ENCODE measurements at places on chromosomes 6 and 20.

GRCh38 chr6:127554435-127555006 lies 22.5 kb upstream of the C6orf58 start:
- peak; percentile 30 for DNase-seq

DNA sequence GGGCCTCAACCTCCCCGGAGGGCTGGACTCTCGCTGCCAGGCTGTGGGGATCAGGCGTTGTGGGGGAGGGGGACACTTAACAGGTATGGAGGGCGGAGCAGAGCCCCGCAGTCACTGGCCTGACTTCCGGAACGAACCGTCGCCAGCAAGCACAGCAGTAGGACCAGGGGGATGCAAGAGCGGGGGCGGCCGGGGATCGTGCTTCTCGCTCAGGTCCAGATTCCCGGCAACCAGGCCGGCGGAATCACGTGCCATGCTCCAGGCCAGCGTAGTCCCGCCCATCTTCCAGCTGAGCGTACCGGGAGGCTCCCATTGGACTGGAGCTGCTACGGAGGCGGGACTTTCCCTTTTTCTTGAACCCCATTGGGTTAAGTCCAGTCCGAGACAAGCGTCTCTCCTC lies 10.0 kb upstream of the POU5F1 start:
- DNase-seq, result peak; percentile 84

GRCh38 chr6:170542031-170542719 lies 10.9 kb downstream of the PSMB1 start:
- no peak for DNase-seq

DNA sequence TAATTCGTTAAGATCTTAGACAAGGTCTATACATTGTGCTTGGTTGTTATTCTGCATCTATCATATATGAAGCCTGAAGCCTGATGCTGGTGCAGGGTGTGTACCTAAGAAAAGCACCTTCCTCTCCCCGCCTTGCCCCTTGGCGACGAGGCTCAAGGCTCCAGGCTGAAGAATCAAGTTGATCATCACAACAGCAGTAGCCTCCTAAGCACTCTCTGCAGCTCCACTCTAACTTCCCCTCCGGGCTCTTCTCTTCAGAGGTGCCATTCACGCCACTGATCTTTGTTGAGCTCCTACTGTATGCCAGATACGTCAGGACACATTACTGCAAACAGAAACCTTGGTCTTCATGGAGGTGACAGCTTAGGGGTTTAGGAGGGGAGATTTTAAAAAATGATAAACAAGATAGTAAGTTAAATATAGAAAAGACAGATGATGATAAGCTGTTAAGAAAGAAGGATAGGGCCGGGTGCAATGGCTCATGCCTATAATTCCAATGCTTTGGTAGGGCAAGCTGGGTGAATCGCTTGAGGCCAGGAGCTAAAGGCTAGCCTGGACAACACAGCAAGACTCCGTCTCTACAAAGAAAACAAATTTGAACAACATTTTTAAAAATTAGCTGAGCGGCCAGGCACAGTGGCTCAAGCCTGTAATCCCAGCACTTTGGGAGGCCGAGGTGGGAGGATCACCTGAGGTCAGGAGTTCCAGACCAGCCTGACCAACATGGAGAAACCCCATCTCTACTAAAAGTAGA lies 38.4 kb upstream of the ZNF217 start:
- no peak for DNase-seq

DNA sequence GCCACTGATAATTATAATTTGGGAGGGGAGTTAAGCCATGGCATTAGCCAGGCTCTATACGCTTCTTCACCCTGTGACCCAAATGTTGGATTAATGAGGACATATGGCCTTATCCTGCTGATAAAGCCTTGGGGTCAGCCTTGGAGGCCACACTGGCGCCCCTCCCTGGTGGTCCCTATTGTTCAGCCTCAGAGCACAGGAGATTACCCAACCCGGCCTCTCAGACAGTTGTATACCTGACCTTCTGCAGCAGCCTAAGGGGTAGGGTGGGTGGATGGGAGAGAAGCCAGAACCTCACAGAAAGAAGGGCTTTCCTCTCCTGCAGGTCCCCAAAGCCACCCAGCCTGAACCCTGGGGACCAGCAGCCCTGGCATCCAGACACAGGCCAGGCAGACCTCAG lies 76.8 kb downstream of the LINC00237 start:
- DNase-seq, result no peak

- DNase-seq, result no peak
Measured at GRCh38 chr6:34370361-34370760, 22.1 kb downstream of the NUDT3 start.

GRCh38 chr20:25859649-25860530 lies 163.2 kb upstream of the ZNF337 start:
- DNase-seq, result peak; percentile 75

DNA sequence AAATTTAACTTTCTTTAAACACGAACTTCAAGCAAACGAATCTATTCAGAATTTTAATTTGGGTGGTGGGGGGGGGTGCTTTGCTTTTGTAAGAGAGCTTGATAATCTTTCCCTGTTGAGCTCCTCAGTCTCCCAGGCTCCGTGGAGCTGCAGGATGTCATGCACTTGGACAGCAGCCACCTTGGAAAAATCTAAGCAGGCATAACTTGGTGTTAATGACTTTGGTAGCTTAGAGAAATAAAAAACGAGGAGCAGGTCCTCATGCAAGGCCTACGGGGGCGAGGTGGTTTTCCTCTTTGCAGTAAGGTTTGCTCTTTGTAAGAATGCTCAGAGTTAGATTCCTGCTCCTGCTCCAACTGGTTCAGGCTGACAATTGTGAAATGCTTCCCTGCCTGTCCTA lies 102.3 kb downstream of the EDN1 start:
- no peak for DNase-seq

GRCh38 chr20:54651252-54651651 lies 175.9 kb downstream of the DOK5 start:
- no peak for DNase-seq

- no peak for DNase-seq
Measured at GRCh38 chr20:45283551-45284057, 23.0 kb upstream of the RBPJL start.

GRCh38 chr6:44630125-44631028 lies 242.9 kb downstream of the CDC5L start:
- DNase-seq, result peak; percentile 53

DNA sequence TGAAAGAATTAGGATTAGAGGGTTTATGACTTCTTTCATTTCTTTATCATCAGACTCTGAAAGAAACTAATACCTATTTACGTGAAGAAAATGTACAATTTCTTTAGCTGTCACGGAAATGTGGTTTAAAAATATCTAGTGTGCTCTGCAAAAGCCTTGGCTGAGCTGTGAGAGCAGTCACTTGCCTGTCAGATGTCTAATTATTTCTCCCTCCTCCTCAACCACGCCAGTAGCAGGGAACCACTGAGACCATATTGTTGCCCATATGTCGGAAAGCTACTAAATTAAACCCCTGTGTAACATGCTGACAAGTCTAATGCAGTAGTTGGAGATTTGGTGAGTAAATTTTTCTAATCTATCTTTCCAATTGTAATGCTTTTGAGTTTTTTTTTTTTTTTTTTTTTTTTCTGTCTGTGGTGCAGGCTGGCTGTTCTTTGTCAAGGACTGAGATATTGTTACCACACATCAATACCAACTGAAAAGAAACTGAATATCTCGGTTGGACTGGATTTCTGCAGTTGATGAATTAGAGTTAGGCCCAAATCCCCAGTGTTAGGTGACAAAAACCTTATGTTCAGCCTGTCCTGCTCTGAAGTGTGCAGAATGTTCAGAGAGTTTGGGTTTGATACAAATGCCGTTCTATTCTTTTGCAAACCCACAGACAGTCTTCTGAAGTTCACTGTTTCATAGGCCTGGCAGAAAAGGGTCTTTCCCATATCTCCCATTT lies 302.9 kb upstream of the SYNCRIP start:
- no peak for DNase-seq

DNA sequence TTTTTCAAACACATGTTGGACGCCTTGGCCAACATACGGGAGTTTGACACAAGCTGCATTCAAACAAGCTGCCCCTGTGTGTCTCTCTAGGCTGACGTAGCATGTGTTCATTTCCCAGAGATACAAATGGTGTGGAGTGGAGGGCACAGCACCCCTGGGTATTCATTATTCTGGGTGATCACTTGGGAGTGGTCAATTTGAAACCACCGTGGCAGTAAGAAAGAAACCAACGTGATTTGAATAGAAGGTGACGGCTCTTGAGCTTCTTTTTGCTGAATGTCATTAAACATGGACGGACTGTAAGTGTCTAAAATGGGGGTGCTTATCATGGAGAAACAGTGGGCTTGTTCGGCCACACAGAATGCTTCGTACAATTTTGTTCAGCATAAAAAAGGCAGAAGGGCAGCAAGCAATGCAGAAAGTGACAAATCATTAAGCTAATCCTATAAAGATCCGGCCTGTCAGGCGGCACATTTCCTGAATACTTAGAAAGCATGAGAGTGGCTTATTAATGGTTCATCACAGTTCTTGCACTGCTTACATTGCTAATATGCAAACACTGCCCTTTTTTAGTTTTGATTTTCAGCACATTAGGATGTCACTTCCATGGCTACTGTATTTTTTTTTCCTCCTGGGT lies 1261.9 kb upstream of the CITED2 start:
- no peak for DNase-seq

DNA sequence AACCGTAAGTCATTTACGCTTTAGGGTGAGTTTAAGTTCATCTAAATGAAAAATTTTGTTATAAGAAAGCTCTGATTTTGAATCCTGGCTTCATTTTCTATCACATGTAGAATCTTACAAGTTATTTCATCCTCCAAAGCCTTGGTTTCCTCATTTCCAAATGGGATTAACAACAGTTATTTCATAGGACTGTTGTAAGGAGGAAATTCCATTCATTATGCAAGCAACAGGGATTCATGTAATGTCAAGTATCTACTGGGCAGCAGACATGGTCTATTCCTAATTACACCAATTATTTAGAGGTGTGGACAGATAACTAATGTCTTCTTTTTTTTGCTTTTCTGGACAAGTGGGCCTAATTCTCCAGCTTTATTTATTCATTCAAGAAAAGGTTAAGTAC lies 154.0 kb downstream of the PDSS2 start:
- DNase-seq, result no peak

- no peak for DNase-seq
Measured at GRCh38 chr6:108127826-108128225, 38.0 kb upstream of the NR2E1 start.

- DNase-seq, result no peak
Measured at GRCh38 chr6:14440940-14441781, 323.6 kb downstream of the CD83 start.

DNA sequence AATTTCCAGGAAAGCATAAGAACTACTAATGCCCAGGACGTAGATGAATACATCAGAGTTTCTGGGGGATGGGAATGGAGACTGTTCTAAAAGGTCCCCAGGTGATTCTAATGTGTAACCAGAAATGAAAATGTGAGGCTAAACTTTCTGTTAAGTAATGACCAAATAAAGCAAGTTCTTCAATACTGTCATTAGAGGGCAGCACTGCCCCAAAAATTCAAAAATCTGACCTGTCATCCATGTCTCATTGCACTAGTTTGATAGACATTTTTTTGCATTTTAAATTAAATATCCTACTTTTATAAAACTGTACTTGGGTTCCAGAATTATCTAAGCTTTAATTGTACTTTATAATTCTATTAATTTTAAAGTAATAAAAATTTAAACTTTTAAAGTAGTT lies 94.9 kb downstream of the RFX6 start:
- DNase-seq, result peak; percentile 39

DNA sequence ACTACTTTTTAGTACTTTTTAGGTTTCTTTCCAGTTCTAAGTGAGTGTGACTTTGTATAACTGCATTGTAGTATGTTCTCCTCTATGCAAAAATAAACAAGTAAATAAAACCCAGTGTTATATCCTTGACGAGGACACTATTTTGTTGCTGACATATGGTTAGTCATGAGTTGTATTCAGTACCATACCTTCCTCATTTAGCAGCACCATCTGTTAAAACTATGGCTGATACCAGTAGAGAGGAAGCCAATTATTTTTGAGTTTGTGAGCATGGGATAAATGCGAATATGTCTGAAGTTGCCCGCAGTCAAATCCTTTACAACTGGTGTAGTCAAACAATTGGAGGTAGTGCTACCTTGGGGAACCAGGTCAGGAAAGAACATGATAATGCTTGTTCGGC lies 74.1 kb downstream of the CDKAL1 start:
- no peak for DNase-seq

GRCh38 chr20:61800359-61801064 lies 265.2 kb downstream of the TAF4 start:
- DNase-seq, result no peak

- no peak for DNase-seq
Measured at GRCh38 chr6:152380993-152381898, 255.9 kb downstream of the SYNE1 start.
